ENCODE measurements at places on chromosomes 3 and 15.
A peak's percentile ranks its signal among the peaks of the same experiment; 100 is the strongest.

DNA sequence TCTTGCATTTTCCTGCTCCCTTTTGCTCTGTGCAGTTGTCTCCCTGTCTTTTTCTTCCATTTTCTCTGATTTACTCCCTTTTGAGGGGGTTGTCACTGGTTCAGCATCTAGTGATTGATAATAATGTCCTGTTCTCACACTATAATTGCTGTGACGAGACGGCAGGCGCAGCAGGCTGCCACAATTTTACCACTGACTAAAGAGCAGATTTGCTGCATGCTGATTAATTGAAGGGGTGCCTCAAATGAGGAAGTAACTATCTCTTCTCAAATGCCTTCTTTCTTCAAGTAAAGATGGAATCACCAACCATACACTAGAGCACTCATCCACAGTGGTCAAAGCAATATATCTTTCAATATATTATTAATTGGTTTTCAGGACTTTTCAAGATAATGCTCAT, 219.3 kb downstream of the CBLB start:
- DNase-seq: no peak

DNA sequence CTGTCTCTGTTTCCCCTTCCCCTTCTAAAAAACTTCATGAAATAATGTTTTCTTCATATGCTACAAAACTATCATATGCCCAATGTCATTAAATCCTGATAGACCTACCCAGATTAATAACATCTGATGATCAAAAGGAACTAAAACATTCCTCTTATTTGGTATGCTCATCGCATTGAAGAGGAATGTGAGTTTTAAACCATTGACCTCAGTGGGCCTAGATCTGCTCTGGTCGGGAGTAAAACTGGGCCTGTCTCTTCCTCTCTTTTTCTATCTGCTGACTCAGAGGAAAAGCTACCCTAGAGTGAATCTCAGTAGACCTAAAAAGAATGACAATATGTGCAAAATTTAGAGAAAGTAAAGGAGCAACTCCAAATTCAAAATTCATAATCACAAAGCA, 275.8 kb downstream of the SATB1 start:
- DNase-seq: no peak

- DNase-seq: peak; percentile 44
Observed at GRCh38 chr3:43691120-43691995, 620 bp downstream of the ABHD5 start.

DNA sequence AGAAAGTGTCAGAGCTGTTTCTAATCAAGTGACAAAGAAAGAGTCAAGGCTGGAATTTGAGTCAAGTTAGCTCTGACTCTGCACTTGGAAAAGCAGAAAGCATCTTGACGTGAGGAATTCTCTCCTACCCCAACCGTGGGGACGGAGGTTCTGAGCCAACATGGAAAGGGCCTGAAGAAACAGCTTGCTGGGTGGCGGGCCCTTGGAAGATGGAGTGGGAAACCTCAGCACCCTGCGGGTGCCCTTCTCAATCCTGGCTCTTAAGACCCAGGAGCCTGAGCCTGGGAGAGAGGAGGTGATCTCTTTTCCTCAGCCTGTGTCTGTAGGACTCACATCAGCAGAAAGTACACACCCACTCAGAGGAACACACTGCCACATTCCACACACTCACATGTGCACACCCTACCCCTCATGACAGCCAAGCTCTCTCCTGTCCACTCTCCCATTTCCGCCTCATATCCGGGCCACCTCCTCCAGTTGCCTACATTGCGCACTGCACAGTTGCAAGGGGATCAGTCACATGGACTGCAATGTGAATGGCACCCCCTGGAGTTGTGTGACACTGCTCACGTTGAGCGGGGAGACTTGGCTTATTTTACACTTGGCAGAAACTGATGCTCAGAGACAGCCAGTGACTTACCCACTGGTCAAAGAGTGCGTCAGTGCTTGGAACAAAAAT, 101.5 kb upstream of the SLC6A6 start:
- DNase-seq: no peak

GRCh38 chr3:31925271-31925630, 55.8 kb downstream of the OSBPL10 start:
- no peak for DNase-seq

DNA sequence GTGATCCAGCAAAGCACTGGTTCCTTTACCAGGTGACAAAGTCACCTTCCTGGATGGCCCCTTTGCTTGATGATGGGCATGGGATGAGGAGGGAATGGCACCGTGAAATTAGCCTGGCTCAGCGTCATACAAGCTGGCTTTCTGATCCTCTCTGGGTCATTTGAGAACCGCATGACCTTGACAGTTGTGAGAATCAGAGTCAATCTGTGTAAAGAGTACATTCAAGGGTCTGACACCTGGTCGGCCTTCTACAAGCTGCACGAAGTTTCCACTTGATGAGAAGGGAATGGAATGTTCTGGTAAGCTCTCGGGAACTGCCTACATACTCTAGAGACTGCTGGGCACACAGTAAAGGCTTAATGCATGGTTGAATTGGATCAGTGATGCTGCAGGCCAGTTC, 319.8 kb upstream of the TLE3 start:
- no peak for DNase-seq

DNA sequence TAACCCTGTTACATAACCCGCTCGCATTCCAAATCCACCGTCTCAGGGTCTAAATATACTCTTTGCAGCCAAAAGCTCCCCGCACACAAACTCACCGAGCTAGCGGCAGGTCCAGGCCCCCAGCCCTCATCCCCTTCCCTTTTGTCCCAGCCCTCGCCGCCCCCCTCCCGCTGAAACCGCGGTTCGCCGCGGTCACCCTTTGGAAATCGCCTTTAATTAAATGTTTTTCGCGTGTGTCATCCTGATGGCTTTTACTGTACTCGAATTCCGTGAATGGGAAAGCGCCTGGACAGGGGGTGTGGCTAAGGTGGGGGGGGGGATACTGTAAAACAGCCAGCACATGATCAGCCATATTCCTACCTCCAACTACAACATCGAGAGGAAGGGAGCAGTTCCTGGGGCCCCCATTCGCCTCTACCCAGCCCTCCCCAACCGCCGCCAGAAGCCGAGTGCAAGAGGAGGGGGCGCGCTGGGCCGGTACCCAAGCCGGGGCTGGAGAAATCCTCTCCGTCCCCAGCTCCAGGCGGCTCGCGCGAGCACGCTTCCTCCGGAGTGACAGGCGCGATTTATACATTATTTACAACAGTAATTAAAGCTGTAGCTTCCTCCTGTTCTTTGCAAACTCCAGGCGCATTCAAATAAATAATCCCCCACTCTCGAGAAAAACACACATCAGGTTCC, 1.7 kb downstream of the RORA start:
- peak; percentile 49 for DNase-seq

GRCh38 chr15:70096215-70097062, 1.3 kb downstream of the TLE3 start:
- DNase-seq: peak; percentile 47

GRCh38 chr3:59994732-59995304, 945.0 kb upstream of the CFAP20DC start:
- DNase-seq: no peak

GRCh38 chr15:52318729-52319500, 23.3 kb upstream of the MYO5C start:
- peak; percentile 68 for DNase-seq

- peak; percentile 64 for DNase-seq
Observed at GRCh38 chr15:65286704-65287519, at the start of gene PARP16. Gene PARP16, minus strand, starts transcription at chr15:65286883. Its CDS starts 457 bp downstream, at chr15:65286426.

GRCh38 chr3:3110749-3111361, 681 bp upstream of the IL5RA start:
- DNase-seq: no peak

DNA sequence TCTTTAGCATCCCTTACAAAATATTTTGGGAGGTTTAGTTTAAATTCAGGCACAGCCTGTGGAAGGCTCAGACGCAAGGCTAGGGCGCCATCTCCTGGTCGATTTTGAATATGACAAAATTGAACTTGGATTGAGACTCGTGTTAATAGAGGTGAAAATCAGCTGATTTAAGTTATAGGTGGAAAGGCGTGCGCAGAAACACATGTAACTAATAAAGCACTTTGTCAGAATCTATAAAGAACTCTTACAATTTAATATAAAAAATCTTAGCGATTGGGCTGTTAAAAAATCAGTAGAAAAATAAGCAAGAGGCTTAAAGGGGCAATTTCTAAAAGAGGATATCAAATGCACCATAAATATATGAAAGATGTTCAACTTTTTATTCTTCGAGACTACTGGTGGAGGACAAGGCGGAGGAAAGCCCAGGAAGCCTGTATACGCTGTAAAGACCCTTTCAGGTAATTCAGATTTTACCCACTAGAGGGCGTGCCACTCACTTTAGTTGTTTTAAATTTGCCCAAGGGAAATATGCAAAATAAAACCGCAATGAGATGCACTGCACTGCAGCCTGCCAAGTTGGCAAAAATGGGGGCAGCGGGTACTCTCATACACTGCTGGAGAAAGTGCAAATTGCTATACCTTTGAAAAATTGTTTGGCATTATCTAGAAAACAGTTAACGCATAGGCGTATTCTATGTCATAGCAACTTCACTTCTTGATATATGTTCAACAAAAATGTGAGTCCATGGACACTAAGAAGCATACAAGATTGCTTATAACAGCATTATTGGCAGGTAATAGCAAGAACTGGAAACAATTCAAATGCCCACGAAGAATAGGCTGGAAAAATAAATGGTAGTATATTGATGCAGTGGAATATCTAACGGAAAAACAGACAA, 64.7 kb downstream of the SLC30A4 start:
- peak; percentile 77 for DNase-seq

DNA sequence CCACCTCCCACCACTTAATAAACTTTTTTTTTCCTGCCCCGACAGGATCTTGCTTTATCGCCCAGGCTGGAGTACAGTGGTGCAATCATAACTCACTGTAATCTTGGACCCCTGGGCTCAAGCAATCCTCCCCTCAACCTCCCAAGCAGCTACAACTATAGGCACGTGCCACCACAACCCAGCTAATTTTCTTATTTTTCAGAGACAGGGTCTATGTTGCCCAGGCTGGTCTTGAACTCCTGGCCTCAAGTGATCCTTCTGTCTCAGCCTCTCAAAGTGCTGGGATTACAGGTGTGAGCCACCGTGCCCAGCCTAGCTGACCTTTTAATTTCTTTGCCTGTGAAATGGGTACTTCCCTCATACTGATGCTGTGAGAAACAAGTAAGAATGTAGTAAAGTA, 3.9 kb upstream of the C15orf40 start:
- DNase-seq: no peak

DNA sequence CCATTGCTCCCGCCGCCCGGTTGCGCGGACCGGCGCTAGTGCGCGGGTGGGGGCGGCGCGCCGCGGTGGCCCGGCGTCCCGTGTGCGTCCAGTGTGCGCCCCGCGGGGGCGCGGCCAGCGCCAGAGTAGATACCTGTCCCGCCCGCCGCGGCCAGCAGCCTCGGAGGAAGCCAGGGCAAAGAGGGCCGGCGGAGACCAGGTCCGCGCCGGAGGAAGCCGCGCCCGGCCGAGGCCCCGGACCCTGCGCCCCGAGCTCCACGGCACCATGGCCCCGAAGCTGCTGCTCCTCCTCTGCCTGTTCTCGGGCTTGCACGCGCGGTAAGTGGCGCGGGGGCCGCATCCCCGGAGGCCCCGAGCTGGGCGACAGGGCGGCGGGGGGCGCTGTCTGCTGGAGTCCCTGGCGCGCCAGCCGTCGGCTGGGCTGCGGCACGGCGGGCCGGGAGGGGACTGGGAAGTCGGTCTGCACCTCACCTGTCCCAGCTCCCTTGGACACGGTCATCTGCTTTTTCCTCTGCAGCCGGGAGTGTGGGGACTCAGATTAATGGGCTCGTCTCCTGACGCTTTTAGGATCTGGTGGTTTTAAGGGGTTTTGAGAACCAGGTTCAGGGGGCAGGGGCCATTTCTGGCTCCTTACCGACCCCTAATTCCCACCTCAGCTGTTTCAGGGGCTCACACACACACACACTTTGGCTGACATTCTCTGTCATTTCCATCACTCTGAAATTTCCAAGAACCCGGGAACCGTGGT, 464 bp downstream of the GABRG3 start:
- DNase-seq: no peak

DNA sequence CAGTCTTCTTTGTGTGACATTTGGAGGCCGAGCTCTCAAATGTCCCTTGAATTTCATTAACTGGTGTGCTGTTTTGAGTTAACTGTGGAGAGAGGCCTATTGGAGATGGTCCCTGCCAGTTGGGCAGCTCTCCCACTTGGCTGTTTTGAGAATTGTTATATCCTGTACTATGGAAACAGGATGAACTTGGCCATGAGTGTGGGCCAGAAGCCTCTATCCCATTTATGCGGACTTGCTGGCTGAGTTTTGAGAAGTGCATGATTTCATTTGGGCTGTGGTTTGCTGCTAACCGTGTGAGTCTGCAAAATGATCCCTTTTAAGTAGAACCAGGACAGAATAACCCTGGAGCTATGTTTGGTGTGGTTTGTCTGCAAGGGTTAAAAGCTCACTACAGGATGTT, 366.0 kb downstream of the PTPRG start:
- peak; percentile 66 for DNase-seq

DNA sequence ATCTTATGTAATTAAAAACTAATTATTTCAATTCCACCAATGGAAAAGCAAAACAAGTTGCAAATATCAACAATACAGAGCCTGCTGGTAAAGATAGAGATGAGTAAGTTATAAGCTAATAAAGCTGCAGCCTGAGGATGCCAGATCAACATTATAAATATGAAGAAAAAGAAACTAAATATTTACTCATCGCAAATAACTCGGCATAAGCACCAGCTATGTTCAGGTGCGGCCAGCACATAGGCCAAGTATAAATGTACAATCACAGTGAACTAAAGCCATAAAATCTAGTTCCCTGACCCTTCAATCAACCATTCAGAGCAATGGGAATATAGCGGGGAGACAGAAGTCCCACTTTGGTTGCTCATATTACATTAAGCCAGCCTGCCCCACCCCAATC, 7.7 kb upstream of the RSL24D1 start:
- DNase-seq: no peak

DNA sequence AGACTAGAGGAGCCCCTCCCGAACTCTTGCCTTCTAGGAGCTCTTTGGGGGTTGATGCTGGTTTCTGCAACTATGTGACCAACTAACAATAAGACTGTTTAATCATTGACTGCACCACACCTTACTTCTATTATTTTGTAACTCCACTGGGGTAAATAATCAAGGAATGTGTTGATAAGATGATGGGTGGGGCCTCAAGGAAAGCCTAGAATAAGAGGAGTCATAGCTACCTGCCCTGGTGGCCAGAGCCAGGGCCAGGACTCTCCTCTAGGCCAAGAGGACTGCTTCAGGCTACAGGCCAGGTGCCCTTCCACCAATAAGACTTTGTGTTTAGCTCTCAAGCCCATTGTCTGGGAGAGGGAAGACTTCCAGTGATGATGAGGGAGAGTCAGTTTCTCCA, 41.2 kb upstream of the PIAS1 start:
- DNase-seq: peak; percentile 70

DNA sequence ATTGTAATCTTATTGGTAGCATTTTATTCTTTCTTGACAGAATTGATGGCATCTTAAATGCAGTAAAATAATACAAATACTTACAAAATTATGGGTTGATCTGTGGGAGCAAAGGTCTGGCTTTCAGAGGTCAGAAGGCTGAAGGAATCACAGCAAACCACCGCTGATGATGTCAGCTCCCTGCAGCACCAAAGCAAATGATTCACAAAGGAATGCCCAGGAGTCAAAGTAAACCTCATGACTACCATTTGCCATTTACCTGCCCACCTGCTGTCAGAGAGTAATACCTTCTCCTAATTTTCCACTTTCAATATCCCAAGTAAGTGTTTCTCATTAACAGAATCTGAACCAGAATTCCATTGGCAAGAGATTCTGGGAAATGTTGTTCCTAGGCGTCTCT, 46.1 kb downstream of the CPA3 start:
- DNase-seq: peak; percentile 37

All from renal cortical epithelial cell (primary cell).